ENCODE measurements at places on chromosomes 6 and 20.

GRCh38 chr6:128131036-128131435 is 230.2 kb upstream of the THEMIS start:
- DNase-seq = no peak

- no peak for DNase-seq
These were observed 28.5 kb downstream of the C6orf15 start for GRCh38 chr6:31083742-31084354.

GRCh38 chr20:34199183-34199582 is 42.0 kb upstream of the ASIP start:
- DNase-seq = no peak

- no peak for DNase-seq
These were observed 30.4 kb upstream of the PCMTD2 start for GRCh38 chr20:64225171-64225595.

GRCh38 chr20:13800728-13801134 is 15.9 kb downstream of the NDUFAF5 start:
- no peak for DNase-seq

DNA sequence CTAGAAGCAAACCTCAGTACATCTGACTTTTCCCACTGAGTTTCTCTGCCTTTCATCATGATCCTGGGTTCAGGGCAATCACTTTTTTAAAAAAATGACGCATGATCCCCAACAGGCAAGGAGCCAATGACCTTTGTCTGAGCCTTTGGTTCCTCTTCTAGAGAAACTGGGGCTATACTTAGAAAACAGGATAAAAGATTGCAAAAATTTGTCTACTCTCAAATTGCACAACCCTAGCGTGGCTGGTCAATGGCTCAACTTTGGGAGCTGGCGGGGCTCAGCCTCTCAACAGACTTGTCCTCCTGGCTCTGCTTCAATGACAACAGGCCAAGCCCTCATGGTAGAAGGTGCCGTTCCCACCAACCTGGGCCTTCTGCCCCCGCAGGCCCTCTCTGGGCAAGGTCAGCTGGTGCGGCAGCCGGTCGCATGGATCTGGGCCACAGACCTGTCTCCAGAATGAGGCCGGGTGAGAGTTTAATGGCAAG is 48.7 kb downstream of the PDYN start:
- no peak for DNase-seq

DNA sequence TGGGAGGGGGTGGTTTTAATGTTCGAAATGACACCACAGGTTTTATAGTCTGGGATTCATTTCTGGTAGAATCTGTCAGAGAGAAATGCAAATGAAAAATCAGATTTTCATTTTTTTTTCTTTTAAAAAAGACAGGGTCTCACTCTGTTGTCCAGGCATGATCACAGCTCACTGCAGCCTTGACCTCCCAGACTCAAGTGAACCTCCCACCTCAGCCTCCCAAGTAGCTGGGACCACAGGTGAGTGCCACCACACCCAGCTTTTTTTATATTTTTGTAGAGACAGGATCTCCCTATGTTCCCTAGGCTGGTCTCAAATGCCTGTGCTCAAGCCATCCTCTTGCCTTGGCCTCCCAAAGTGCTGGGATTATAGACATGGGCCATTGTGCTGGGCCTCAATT is 2.4 kb upstream of the ADNP start:
- DNase-seq = no peak

GRCh38 chr6:141824350-141824749 is 308.4 kb upstream of the GJE1 start:
- DNase-seq = no peak

DNA sequence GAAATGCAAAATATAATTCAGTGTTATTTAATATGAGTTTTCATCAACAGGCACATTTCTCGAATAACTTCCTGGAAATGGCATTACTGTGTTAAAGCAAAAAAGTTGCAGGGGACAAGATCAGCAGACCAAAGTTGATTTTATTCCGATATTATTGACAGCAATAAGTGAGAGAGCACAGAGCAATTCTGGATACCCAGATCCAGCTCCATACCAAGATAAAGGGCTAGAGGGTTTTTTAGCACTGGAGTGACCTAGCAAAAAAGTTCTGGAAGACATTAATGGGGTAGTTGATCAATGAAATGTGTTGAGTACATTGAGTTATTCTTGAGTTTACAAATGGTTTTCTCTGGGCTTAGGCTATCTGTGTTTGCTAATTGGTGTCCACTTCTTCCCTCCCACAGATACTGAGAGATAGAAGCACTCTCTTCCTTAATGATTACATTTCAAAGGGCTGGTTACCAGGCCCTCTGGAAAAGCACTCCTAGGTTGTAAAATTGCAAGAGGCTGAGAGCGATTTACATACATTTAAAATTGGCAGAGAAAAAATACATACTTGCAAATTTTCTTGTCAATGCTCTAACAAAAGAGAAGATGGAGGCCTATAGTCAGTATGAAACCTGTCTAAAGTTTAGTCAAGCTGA is 47.0 kb upstream of the MANEA start:
- no peak for DNase-seq

- DNase-seq = no peak
These were observed 550 bp upstream of the HSPA12B start for GRCh38 chr20:3731944-3732326.

GRCh38 chr6:129789974-129790373 is 71.1 kb downstream of the TMEM244 start:
- no peak for DNase-seq

DNA sequence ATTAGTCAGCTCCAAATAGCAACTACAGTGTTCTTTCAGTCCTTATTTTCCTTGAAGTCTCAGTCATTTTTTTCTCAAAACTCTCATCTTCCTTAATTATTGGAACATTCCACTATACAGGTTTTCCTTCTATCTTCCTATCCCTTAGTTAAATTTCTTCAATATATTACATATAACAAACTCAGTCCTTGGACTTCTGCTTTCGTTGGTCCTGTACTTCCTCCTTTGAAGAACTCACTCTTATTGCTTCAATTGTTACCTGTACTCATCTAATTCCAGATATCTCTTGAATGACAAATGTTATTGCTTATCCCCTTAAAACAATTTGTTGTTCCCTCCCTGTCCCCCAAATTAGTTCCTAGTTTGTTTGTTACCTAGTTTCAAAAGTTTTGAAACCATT is 67.7 kb upstream of the NOTCH4 start:
- DNase-seq = no peak

DNA sequence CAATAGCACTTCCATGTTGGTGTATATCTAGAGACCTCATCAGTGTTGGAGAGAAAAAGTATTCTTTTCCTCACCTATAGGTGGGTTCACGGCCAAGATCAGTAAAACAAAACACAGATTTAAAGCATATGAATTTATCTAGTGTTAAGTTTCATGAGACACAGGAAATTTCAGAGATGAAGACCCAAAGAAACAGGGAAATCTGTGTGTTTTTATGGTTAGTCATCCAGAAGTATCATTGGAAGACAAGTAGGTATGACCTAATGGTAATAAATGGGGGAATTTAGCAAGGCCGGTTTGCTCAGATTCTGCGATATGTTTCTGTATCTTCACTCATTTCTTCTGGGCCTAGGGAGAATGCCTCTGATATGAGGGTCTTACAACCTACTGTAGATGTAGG is 419.6 kb upstream of the MARCKS start:
- no peak for DNase-seq

Measured in stimulated activated naive B cell treated with anti-CD40 and anti-IgM and Interleukin-4, amounts not matched to agents 10 μg/mL and 1 μg/mL and 100 μg/mL, for 72 hours (primary cell).